ENCODE measurements at places on chromosomes 2 and 18.

- DNase-seq, result no peak
Observed at GRCh38 chr2:107197594-107198294, 311.8 kb upstream of the ST6GAL2 start.

- no peak for DNase-seq
Observed at GRCh38 chr2:186503827-186504606, 18.0 kb downstream of the ZC3H15 start.

DNA sequence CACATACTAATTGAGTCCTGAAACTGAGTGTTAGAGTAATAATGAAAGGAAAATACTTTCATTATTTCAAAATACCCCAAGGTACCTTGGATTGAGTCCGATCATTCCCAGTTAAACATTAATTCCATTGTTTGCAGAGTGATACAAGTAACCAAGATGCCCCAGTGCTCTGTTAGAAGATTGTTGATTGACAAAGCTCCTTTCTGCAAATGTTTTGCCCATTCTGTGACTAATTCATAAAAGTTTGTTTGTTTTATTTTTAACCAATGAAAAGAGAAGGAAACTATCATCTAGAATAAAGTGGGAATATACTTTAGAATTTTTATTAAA, 124.0 kb downstream of the GULP1 start:
- no peak for DNase-seq

- peak; percentile 97 for DNase-seq
Observed at GRCh38 chr2:111698743-111699554, 185.0 kb downstream of the ANAPC1 start.

GRCh38 chr2:45688479-45689298, 37.2 kb downstream of the PRKCE start:
- no peak for DNase-seq

DNA sequence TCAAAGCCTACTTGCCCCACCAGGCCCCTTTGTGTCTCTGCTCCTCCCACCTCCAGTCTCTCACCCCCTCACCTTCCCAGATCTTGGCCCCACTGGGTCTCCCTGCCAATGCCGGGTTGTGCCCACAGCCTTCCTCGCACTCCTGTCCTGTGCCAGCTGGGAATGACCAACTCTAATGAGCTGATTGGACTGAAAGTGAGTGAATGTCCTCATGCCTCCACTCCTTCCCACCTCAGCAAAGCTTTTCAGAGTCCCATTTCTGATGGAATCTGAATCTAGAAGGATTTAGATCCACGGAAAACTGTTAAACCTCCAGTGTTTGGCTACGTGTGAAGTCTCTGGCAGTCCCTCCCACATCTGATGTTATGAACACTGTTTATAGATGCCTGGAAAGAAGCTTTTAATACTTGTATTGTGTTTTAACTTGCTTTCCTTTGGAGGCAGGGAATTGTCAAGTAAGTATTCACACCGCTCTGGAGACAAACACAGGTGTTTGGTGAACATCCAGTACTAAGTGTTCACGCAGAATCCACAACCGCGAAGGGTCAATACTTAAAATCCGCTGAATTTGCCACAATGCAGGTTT, 103.9 kb downstream of the RTN4 start:
- no peak for DNase-seq

DNA sequence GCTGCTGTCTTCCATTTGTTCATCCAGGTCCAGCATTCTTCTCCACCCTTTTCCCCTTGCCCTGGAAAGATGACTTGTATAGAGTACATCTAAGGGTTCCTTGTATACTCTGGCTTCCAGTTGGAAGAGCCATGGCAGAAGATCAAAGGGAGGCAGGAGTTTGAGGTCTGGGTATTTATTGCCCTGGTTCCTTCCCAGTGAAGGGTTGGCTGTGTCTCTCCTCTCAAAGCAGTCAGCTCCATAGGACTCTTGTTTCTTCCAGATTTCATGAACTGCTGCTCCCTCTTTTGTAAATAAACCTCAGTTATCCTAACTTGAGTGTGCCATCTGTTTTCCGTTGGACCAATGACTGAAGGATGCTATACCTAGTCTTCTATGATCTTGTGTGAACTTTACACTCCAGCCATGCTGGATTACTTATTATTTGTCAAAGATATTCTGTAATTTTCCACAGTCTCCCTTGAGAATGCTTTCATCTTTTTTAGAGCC, 6.4 kb downstream of the BBS5 start:
- DNase-seq, result no peak

DNA sequence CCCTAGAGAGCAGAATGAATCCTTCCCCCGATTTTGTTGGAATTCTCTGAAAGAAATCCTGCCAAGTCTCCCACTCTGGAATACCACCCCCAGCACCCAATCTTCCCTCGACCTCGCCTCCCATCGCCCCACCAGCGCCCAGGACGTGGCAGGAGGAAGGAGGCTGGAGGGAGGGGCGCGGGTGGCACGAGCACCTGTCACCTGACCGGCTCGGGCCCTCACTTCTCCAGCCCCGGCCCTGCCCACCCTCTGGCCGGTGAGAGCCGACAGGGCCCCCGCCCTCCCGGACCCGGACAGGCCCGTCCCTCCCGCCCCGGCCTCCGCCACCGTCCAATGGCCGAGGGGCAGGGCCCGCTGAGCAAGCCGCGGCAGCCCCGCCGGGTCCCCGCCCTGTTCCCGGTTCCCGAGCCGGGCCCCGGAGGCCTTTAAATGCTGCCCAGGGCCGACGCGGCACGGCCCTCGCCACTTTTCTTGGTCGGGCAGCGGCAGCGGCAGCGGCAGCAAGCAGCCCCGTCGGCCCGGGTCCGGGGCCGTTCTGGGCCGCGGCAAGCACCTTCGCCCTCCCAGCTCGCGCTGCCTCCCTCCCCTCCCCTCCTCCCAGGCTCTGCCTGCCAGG, at the start of gene LGALSL:
TSS of gene LGALSL (plus strand) at position 393 of the 616 bp plus-strand sequence. CDS start 384 bp downstream, outside the sequence.
- peak; percentile 5 for DNase-seq

- no peak for DNase-seq
Observed at GRCh38 chr2:59204040-59204439, 962.9 kb upstream of the FANCL start.

- no peak for DNase-seq
Observed at GRCh38 chr2:128493880-128494279, 175.2 kb upstream of the HS6ST1 start.

DNA sequence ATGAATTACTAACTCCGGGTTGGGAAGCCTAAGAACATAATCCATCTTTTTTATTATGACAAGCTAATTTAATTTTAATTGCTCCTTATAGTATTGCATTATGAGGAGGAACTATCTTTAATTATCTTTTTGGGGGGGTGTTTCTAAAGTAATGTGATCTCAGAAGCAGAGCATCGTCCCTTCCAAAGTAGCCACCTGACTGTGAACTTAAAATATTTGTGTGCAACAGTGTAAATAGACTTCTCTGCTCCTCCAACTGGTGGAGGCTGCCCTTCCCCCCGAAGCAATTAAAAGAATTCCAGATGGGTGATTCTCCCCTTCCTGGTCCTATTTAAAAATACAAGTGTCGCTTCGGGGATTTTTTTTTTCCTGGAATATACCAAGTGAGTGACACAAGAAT, 55.7 kb downstream of the TCF7L1 start:
- no peak for DNase-seq

GRCh38 chr18:26909599-26910290, 44.2 kb upstream of the AQP4 start:
- no peak for DNase-seq

- no peak for DNase-seq
Observed at GRCh38 chr2:136327162-136327852, 209.4 kb upstream of the CXCR4 start.

DNA sequence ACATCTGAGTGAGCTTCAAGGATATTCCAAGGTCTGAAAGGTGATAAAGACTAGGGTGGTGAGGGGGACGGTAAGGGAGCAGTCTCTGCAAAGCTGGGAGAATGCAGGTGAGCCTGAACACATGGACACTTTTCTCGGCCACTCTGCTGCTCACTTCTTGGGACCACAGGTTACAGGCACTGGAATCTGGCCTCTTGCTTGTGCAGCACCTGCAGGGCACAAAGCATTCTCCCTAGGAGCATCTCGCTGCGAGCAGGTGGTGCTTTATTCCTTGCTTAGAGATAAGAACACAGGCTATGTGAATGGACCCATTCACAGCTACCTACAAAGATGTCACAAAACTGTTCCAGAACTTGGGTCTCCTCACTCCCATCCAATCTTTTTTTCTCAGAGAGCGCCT, 153.2 kb downstream of the DDX1 start:
- DNase-seq, result no peak

DNA sequence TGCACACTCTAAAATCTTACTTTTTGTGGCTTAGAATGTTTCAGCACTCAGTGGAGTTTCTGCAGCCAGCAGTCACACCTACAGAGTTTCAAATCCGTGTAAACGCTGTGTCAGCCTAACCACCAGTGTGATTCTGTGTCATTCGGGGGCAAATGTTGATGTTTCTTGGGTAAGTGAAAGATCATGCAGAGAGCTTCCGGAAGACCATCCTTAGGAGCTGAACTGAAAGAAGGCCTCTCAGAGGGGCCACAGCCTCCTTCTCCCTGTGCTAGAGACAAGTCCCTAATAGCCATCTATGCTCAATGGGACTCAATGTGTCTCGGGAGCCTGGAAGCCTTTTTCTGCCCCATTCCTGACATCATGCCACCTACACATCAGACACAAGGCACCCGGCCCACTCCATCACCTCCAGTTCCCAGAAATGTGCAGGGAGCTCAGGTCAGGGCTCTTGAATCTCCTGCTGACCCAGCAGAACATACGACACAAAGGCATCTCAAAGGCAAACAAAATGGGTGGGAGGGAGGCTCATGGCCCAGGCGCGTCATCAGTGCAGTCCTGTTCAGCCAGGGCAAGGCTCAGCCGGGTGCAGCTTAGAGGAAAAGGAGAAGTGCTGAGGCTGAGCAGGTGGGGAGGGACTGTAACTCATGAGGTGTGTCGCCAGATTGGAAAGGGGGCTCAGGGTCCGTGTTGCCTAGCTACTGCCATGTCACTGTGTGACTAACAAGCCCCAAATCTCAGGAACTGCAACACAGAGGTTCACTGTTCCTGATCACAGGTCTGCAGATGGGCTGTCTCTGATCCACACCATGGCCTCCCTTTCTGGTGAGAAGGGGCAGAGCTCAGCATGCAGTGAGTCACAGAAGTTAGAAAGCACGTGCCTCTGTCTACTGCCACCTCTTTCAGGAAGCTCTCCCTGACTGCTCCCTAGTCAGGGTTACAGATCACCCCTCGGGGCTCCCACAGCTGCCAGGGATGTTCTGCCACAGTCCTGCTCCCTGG, 82.0 kb downstream of the SMAD7 start:
- DNase-seq, result no peak

DNA sequence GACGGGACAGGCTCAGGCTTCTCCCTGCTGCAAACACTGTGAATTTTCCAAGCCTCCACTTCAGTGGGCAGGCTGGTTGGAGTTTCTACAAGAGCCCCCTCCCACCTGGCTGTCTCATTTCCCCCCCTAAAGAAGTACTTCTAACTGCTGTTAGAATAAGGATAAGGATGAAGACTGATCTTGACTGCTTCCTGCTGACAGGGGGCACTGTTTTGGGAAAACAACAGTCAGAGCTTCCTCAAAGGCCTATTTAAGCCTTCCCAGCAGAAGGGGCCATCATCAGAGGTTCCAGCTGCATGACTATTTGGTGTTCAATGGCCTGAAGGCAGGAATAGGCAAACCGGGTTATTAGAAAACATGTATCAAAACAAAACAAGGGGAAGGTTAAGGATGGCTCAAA, 1162.8 kb downstream of the DSC3 start:
- no peak for DNase-seq

DNA sequence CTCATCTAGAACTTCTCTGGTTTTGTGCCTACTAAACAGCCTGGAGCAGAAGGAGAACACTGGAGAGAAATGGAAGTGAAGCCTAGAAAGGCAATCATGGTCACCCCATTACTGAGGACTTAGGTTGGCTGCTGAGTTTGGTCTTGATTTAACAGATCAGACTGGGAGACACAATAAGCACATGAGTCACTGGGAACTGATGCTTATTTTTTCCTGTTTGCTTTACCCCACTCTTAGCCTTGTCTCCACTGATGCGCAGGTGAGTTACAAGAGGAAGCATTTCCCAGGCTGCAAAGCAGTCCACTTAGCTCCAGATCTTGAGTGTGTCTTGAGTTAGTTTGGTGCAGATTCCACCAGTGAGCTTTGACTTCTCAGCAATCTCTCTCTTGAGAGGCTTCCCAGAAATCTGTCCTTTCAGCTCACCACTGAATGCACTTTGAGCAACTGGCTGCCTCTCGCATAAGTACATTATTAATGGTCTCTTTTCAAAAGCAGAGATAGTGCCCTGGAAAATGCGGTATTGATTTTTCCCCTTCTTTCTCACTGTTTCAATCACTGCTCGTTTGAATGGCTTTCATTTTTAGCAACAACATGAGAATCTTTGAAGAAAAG, 390.2 kb upstream of the SETBP1 start:
- no peak for DNase-seq

DNA sequence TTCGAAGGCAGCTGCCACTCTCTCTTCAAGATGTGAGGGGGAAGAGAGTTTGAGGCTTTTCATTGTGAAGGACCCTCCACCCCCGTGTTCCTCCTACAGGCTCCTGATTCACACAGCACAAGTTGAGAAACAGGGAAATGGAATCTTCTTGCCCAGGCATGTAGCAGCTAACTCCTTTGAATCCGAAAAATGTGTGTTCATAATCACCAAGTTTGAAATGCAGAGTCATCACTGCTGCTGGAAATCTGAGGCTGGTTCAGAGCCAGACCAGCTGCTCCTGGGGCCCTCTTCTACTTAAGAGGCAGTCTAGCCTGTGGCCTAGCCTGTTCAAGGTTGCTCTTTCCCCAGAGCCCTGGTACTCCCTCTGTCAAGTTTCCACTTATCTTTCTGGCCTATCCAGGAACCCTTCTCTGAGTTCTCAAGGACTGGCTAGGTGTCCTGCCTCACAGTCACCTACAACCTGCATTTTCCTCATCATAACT, 166.4 kb downstream of the TMEM247 start:
- peak; percentile 85 for DNase-seq

GRCh38 chr2:23656597-23656973, 270.3 kb downstream of the ATAD2B start:
- no peak for DNase-seq

DNA sequence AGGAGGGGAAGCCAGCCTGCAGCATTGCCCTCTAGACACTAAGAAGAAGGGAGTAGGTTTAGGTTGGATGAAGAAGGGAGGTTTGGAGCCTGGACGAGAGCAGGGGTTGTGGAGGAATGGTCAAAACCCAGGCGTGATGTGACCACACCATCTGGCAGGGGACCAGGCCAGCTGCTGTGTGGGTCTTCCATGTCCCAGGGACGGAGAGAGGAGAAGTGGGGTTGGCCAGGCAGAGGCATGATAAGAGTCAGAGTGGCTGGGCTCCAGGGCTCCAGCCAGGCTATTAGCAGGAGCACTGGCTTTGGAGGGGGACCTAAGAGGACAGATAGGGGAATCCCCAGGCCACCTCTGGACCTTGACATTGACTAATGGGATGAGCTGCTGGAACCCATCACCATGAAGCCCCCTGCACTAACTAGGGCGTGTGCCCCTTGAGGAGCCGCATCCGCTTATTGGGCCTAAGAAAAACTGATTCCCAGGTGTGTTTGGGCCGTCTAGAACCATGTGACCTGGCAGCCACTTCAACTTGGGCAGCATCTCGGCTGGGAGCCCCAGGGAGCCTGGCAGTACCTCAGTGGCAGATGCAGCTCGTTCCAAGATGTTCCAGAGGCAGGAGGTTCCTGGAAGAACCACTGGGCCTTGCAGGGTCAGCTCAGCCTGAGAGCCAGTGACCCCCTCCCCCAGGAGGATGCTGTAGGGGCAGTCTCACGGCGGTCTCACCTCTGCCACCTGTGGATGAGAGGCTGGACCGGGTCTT, 235.1 kb downstream of the AGAP1 start:
- no peak for DNase-seq
